Activated naive CD4-positive, alpha-beta T cell treated with anti-CD3 and anti-CD28 coated beads, Interleukin-2, amount 50 U/mL, for 72 hours (primary cell): ENCODE measurements at places on chromosomes 2 and 18. TPM values are rescaled to one million over a fixed set of nuclear protein-coding genes. Genes with fewer than 3 reads are reported as not detected.

Gene GPR45
- not detected for total RNA-seq

Gene CHST9
- total RNA-seq, result not detected

Gene TWIST2
- total RNA-seq, result not detected

DNA sequence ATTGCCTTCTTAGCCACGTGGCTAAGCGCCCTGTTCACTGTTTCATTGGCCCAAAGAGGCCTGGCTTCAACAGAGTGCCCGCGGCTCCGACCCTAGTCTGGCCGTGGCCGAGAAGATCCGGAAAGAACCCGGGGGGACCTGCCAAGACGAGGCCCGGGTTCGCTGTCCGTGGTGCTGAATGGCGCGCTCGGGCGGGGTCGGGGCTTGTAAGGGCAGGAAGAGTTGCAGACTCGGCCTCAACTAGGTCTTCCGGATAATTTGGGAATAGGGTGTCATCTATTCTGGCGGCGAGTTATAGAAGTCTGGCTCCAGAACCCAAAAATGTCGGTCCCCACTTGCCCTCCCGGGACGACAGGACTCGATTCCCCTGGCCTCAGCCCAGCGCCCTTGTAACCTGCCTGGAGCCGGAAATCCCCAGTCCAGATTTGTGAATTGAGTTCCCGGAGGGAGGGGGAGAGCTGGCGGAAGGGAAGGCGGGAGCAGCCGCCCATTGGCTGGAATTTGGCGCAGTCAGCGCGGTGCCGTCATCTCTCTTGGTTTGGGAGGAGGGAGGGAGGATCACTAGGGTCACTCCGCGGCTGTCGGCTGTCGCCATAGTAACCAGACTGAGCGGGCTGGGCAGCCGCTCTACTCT lies 3.5 kb downstream of the CDK5R2 start:
- DNase-seq, result peak; percentile 78

GRCh38 chr2:7672027-7672684 lies 754.9 kb downstream of the RNF144A start:
- peak; percentile 35 for DNase-seq

GRCh38 chr2:62577994-62578781 lies 72.2 kb upstream of the TMEM17 start:
- DNase-seq, result no peak

DNA sequence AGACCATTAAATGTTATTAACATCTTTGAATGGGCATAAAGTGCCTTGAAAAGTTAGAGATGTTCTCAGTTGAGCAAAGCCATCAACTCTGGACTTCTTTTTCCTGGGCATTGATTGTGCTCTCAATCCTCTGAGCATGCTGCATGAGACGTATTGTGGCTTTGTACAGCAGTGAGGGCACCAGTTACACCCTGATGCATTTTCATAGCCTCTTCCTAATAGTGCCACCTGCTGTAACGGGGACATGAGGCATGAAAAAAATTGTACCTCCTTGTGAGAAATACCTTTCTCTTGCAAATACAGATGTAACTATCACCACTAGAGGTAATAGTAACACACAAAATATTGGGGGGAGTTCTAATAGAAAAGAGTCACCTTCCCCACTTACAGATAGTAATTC lies 697.5 kb downstream of the TMEM182 start:
- no peak for DNase-seq

DNA sequence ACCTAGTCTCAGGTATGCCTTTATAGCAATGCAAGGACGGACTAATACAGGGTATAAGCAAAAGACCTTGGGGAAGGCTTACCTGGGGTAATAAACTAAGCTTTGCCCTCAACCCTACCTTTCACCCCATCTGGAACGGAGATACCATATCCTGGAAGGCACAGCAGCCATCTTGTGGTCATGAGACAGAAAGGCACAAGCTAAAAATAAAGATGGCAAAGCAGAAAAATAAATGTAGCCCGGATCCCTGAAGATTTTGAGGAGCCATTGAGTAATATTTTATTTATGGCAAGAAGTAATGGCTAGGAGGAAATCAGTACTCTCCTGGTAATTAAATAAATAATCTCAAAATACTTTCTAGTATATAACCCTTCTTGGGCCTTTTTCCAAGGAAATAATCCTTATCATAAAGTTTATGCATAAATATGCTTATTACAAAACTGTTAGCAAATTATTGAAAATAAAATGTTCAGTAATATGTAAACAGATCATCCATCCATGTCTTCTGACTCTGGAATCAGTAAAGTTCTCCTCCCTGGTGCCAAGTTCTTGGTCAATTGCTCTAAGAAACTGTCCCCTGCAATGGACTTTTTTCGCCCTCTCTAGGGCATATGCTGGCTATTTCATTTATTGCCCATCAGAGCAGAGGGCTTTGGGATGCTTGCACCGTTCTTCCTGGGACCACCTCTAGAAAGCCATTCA lies 198.7 kb downstream of the SPP2 start:
- DNase-seq, result no peak

- DNase-seq, result no peak
Measured at GRCh38 chr2:200843993-200844948, 20.2 kb downstream of the CLK1 start.

DNA sequence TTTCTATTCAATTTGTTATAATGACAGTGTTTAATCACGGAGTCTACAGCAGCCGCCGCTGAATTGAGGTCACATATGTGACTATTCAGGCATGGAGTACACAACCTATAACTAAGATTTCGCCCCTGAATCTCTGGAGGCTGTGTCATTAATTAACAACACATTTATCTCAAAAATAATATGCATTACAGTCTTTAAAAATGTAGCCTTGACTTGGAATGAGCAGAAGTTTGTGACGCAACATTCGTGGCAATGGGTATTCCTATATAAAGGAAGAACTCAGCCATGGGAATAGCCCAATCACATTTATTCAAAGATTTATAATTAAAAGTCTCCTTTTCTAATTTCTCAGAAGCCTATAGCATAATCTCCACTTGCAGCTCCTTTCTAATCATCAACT lies 60.6 kb upstream of the LYPD1 start:
- no peak for DNase-seq

DNA sequence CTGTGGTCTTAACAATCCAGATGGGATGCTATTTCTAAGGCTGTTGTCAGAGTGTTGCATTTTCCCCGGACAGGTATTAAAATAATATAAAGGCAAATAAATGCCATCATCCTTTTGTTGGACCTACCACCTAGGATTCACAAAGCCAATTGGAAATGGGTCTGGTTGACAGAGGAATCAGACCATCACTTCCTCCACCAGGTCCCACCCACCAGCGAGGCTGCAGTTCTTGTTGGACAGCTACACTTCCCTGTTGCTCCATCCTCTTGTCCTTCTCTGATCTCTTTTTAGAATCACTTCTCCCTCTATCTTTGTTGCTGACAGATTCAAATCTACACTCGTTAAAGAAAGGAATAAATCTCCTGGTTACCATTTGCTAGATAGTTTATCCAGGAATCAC lies 1.1 kb downstream of the TMEM169 start:
- no peak for DNase-seq

DNA sequence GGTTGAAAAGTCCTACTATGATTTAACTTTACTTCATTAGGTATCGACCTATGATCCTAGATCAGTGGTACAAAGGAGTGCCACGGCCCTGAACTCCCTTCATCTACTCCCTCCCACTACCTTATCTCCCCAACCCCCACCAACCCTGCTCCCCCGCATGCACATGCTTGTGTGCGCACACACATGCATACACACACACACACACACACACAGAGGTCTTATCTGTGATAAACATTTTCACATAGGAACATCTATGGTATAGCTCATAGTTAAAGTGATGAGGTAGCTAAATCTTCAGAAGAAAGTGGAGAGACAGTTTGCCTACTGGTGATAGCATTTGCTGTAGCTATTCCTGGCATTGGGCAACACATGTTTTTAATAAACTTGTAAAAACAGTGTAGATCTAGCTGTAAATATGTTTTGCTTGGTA lies 471.3 kb downstream of the ZEB2 start:
- no peak for DNase-seq

- no peak for DNase-seq
Measured at GRCh38 chr18:75269124-75269680, 58.6 kb downstream of the TSHZ1 start.

DNA sequence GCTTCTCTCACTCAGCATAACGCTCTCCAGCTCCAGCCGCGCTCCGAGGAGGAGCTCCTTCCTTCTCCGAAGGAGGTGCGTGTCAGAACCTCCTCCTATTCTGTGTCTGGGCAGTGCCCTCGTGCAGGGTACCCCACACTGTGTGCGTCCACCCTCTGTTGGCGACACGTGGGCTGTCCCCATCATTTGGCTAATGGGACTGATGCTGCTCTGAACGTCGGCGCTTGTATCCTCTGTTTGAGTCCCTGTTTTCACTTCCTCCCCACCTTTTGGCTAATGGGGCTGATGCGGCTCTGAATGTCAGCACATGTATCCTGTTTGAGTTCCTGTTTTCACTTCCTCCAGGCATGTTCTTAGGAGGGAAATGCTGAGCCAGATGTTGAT lies 22.2 kb downstream of the KCNG2 start:
- no peak for DNase-seq

GRCh38 chr2:197269815-197270214 lies 40.8 kb downstream of the ANKRD44 start:
- DNase-seq, result no peak

DNA sequence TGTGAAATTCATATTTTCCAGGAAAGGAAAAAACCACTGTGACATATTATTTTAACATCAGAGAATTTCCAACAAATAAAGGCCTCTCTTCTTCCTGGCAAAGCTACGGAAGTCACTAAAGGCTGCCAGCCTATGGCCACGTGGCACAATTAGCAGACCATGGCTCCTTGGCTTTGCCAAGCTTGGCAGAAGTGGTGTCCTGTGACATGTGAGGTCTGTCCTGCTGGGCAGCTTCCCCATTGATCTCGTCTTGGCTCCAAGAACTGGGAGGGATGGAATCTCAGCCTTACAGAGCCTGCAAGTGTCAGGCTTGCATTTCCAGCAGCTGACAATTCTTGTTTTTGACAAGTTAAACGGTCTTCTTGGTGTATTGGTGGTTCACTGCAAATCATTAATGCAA lies 226.9 kb upstream of the THSD7B start:
- DNase-seq, result no peak

DNA sequence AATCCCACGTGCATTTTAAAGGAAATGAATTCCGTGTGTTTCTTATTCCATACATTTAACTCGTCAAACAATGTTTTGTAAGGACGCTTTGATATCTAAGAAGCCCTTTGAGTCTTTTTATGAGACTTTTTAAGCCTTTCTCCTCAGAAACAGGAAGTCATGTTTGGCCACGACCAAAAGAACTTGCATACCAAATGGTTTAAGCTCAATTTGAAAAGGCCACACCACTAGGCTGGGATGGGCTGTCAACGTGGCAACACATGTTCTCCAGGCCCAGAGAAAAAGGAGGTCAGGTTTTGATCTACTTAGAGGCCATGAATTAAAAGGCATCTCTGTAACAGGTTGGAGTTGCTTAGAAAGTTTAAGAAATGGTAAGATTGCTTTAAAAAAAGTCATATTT lies 441.8 kb downstream of the CMPK2 start:
- DNase-seq, result no peak

GRCh38 chr18:41732356-41732755 lies 222.7 kb upstream of the PIK3C3 start:
- DNase-seq, result no peak

DNA sequence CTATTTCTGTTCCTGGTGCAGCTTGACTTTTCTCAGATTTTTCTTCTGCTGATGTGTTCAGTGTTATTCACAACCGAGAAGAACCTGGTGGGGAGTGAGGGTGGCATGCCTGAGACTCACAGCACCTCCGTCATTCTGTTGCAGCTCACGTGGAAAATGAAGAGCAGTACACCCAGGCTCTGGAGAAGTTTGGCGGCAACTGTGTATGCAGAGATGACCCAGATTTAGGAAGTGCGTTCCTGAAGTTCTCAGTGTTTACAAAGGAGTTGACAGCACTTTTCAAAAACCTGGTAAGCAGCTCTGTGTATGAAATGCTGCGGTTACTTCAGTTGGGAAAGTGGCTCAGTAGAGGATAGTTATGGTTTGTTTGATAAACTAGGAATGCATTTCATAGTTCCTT lies 90.5 kb downstream of the ASAP2 start:
- no peak for DNase-seq

DNA sequence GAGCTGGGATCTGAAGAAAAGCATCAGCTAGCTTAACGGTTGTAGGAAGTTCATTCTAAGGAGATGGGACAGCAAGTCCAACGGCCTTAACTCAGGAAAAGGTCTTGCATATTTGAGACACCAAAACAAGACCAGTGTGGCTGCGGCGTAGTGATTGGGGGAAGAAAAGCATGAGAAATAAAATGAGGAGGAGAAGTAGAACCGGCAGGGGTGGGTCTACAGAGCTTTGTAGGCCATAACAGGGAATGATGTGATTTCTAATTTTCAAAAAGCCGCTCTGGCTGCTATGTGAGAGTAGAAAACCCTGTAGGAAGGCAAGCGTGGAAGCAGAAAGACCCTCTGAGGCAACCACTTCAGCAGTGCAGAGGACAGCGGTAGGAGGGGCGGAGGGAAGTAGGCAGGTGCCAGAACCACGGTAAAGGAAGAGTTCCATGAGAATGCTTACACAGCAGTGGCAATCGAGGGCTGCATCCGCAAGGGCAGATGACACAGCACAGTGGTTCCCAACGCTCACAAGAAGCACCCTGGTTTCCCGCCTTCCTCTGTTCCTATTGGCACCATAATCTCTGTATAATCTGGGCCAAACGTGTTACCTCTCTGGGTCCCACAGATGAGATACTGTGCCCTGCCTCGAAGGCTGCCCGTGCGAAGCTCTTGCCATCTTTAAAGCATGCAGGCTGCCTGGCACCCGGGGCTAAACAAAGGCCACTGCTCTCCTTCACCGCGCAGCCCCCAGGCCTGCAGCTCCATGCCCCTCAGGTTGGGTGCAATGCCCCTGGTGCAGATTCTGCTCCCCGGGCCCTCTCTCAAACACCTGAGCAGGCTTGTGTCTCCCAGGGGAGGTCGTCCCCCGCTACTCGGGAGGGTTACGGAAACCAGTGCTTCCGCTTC lies 795 bp downstream of the ANKRD39 start:
- DNase-seq, result peak; percentile 30

DNA sequence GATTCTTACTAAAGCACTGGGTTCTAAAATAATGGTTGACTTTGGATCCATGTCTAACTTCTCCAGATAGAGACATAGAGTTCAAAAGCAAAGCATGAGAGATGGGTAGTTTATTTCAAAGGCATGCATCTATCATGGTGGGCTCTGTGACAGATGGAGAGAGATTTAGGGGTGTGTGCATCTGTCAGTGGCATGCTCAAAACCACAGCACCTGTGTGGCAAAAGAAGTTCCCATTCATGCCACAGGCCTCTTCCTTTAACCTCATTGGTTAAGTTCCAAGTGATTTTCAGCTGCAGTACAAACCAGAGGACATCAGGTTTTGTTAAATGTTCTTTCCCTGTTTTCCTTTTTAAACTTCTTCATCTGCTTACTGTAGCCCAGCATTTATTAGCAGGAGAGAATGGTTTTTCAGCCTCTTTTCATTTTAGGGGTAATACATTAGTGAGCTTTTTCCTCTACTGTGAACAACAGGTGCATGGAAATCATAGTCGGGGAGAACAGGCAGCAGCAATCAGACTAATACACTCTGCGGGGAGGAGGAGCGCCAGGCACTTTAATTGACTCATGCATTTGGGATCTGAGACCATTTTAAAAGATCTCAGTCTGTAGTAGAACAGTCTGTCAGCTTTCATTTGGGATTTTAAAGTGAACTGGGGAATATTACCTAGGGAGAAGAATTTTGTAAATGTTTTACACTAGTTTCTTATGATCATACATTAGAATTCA lies 52.4 kb upstream of the UPP2 start:
- DNase-seq, result no peak
